Naive thymus-derived CD4-positive, alpha-beta T cell (primary cell): ENCODE measurements at places on chromosomes 4 and X. TPM values are rescaled to one million over a fixed set of nuclear protein-coding genes. Genes with fewer than 3 reads are reported as not detected.

Gene EVC
- total RNA-seq = 1.5 TPM

Gene CHRDL1
- total RNA-seq = not detected

Gene GPRASP3
- 1.9 TPM for total RNA-seq

Gene PTTG2
- total RNA-seq = 1.6 TPM

Gene ALB
- 0.45 TPM for total RNA-seq

Gene EREG
- not detected in 2 replicates for total RNA-seq

Gene F8A2
- not detected for total RNA-seq

Gene SAGE1
- total RNA-seq = not detected

Gene ERCC6L
- total RNA-seq = 0.12 TPM

Gene SOD3
- total RNA-seq = not detected

Gene CT47C1
- not detected for total RNA-seq

Gene USP17L25
- not detected for total RNA-seq

Gene BMX
- total RNA-seq = not detected

Gene DKK2
- total RNA-seq = not detected in 2 replicates

Gene CTAG1B
- not detected in 2 replicates for total RNA-seq

Gene UGT2B15
- total RNA-seq = not detected

Gene ARHGAP36
- not detected for total RNA-seq

Gene TNIP3
- total RNA-seq = 1.8 TPM

Gene PALLD
- 10.6 and 11.9 TPM in 2 replicates for total RNA-seq

Gene HMX1
- total RNA-seq = not detected

Gene PPAT
- 15.3 TPM for total RNA-seq

Gene UGT8
- total RNA-seq = not detected

Gene PDE6B
- total RNA-seq = 16.2 and 18.3 TPM in 2 replicates

Gene C4orf36
- not detected for total RNA-seq

Gene ZDHHC15
- total RNA-seq = 0.65 TPM

Gene DAPP1
- 20.7 TPM for total RNA-seq

Gene GNPDA2
- 8.2 TPM for total RNA-seq

Gene PPARGC1A
- not detected in 2 replicates for total RNA-seq

Gene PRPS2
- total RNA-seq = 24.7 TPM

Gene EGF
- not detected in 2 replicates for total RNA-seq

Gene TMEM47
- total RNA-seq = not detected

Gene MXRA5
- total RNA-seq = not detected

Gene TRIM75
- total RNA-seq = not detected

Gene PHKA1
- 0.19 TPM for total RNA-seq

Gene RAB28
- total RNA-seq = 15.6 and 18.9 TPM in 2 replicates
